Cardiac muscle cell (in vitro differentiated cells and primary cell): ENCODE measurements at places on chromosomes 1 and 21.
A peak's percentile ranks its signal among the peaks of the same experiment; 100 is the strongest.

DNA sequence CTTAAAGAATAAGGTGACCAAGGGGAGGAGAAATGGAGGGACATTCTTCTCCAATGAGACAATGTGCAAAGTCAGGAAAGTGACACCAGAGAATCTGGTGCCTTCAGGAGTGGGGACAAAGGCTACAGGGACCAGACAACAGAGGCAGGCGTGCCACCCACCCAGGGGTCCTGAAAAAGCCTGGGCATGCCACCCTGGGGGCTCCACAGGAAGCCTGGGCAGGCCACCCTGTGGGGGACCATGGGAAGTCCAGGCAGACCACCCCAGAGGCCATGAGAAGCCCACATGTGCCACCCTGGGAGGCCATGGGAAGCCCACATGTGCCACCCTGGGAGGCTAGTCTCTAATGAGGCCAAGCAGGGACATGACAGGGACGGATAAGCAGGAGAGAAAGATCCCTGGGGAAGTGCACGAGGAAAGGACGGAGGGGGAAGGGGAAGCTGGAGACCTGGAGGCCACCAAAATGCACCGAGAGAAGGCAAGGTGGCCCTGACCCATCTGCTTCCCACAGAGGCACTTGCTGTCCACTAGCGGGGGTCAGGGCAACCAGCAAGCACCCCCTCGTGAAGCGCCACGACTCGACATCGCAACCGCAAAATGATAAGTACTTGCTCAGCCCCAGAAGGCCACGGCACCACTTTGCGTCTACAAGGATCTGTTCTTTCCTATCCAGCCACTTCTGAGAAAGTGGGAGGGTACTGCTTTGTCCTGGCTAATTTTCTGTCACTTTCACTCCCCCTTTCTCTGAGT, 7.2 kb upstream of the PDE9A start:
- no peak for DNase-seq

DNA sequence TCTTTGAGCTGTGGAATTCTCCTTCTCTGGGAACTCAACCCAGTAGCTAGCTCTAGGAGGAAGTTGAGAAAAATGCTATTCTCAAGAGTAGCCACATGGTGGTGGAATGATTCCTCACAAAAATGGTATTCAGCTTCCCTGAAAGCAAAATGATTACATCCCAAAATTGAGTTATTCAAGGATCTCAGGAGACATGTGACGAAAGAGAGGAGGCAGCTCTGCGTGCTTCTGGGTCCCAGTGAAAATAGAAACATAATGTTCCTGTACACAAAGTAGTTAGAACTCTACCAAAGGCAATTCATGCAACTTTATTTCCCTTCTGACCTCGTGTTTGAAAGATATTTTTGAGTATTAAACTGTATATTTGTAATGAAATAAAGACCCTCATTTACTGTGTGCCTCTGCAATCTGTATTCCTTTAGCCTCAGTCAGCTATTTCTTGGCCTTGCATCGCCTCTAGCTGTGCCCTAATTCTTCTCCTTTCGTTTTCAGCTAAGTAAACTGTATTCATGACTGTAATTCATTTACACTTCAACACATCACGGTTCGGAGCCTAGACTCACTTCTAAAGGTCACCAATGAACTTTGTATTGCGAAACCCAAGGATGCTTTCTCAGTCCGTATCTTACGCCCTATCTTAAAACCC, 167.3 kb downstream of the FASLG start:
- DNase-seq: peak; percentile 41

- peak; percentile 88 for DNase-seq
These were observed 207.9 kb upstream of the C1orf87 start for GRCh38 chr1:60281360-60281932.

DNA sequence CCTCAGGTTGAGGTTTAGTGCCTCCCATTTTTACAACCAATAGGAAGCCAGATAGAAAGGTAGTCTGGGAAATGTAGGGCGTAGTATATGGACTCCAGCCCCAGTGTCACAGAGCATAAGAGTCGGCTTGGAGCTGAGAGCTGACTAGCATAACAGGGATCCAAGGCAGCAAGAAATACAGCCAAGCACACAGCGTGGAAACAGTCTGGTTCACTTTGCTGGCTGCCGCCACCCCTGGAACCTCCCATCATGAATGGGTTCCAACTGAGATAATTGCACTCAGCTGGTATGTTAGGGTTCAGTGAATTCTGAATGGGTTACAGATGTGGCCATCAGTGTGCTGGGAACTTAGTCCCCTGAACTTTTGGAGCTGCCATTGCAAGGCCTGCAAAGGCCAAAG, 76.7 kb upstream of the GPR88 start:
- DNase-seq: no peak

- DNase-seq: no peak
These were observed 128.9 kb downstream of the TYW3 start for GRCh38 chr1:74861867-74862266.

DNA sequence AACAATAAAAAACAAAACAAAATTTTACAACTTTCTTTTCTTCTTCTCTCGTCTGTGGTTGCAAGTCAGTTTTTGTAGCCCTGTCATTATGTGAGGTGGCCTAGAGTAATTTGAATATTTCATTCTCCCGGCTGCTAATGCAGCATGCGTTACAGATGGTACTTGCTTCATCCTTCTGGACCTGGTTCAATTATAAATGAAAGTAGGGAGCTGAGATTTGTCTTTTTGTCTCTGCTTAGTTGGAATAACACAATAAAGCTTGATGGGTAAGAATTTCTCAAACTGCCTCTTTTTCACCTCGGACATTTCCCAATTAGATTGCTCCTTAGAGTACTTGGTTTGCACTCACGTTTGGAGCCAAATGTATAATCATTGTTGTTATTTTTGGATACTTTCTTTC, 201.6 kb downstream of the PBX1 start:
- no peak for DNase-seq

DNA sequence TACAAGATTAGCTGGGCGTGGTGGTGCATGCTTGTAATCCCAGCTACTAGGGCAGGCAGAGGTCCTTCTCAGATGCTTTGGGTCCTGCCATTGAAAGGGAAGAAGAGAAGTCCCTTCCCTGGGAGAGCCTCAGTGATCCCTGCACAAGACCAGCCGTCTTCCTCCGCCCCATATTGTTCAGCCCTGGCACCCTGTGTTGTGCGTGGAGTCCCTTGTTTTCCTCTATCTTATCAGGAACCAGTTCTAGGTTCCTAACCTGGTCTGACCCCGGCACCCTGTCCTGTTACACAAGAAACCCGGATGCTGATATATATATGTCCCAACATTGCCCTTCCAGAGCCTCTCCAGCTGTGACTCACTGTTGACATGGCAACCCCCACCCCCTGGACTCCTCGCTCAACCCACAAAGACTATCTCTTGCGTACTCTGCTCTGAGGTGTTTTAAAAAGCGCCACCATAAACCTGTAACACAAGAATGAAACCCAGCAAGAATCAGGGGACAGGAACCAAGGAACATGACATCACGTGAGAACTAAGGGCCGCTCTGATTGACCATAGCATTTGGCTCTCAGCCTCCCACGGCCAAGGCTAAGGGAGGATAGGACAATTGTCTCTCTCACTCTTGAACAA, 4.8 kb downstream of the MX2 start:
- peak; percentile 94 for DNase-seq

DNA sequence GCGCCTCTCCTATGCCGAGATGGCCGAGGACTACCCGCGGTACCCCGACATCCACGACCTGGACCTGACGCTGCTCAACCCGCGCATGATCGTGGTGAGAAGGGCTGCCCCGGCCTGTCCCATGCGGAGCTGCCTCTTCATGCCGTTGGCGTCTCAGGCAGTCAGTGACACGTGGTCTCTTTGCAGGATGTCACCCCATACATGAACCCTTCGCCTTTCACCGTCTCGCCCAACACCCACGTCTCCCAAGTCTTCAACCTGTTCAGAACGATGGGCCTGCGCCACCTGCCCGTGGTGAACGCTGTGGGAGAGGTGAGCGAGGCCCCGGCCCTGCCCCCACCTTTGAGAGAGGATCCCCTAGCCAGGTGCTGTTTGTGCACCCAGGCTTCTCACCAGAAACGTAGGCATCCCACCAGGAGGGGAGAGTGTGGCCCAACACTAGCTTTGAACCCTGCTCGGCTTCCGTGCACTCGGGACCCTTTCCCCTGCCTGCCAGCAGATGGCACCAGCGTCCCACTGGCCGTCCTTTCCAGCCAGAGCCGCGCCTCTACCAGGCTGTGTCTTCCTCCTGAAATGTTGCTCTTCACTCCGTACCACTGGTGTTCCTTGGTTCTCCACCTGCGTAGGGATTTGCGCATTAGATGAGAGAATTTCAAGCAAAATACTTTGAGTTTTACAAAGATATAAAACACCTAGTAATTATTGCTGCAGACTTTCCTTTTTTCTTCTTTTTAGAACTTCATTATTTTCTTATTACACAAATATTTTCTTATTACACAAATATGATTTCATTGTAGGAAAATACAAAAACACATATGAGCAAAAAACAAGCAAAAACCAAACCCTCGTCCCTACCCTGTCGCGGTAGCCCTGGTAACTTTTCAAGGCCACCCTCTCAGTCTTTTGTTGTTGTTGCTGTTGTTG, 9.0 kb downstream of the NPPA start:
- DNase-seq: peak; percentile 69

DNA sequence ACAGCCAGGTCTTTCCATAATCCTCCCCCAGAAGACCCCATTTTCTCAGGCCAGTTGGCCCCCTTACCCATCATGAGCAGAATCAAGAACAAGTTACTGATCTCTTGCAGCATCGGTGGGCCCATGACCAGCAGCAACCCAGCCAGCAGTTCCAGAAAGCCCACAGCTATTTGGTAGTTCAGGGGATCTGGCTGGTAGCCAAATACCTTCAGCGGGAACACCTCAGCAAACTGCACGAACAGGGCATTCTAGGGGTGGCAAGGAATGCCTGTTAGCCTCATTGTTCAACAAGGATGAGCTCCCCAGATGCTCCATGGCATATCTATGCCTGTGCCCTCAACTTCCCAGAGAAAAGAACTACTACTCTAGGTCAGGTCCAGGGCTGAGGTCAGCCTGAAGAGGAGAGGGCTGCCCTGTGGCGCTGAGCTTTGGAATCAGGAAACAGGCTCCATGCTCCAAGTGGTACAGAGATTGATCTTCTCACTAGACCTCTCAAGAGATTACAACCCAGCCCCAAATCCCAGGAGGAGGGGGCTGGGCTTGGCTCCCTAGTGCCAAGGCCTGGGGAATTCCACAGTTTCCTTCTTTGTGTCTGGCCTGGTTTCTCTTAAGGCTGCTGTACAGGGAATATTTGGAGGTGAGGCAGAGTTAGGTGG, 1.3 kb downstream of the TMEM35B start:
- DNase-seq: peak; percentile 31

DNA sequence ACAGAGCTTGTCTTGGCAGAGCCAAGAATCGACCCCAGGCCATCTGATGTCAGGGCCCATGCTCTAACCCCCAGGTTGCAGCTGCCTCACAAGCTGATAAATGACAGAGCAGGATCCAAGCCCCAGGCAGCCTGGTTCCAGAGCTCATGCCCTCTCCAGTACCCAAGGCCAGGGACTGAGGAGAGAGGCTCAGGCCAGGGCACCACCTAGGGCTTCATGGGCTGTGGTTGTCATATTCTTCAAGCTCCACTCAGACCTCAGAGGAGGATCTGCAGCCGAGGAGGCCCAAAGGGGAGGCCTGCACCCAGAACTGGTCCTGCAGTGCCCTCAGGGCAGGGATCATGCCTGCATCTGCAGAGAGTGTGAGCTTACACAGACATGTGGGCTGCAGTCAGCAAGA, 301.1 kb downstream of the MATN1 start:
- DNase-seq: no peak

- peak; percentile 78 for DNase-seq
These were observed 18.5 kb upstream of the MTARC1 start for GRCh38 chr1:220768126-220768601.

GRCh38 chr1:201785291-201785690, 43.7 kb upstream of the IPO9 start:
- no peak for DNase-seq

DNA sequence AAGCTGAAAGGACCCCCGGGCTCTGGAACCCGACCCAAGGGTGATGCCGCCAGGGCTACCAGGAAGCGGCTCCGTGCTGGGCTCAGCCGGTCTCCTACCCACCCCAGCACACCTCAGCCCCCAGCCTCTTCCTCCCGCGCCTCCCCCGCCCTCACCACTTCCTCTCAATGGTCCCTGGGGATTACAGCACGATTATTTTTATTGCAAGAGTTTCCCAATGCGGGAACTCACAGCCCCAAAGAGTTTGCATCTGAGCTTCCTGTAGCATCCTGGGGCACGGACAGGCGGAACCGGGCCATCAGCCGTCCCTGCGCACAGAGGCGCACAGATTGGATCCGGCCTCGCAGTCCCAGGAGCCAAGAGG, 8.7 kb upstream of the SLX9 start:
- no peak for DNase-seq

- DNase-seq: no peak
These were observed 83.6 kb upstream of the FOXD3 start for GRCh38 chr1:63238721-63239120.

GRCh38 chr1:229689273-229689672, 63.2 kb downstream of the URB2 start:
- DNase-seq: no peak

- no peak for DNase-seq
These were observed 17.3 kb upstream of the PLEKHG5 start for GRCh38 chr1:6508816-6509189.

DNA sequence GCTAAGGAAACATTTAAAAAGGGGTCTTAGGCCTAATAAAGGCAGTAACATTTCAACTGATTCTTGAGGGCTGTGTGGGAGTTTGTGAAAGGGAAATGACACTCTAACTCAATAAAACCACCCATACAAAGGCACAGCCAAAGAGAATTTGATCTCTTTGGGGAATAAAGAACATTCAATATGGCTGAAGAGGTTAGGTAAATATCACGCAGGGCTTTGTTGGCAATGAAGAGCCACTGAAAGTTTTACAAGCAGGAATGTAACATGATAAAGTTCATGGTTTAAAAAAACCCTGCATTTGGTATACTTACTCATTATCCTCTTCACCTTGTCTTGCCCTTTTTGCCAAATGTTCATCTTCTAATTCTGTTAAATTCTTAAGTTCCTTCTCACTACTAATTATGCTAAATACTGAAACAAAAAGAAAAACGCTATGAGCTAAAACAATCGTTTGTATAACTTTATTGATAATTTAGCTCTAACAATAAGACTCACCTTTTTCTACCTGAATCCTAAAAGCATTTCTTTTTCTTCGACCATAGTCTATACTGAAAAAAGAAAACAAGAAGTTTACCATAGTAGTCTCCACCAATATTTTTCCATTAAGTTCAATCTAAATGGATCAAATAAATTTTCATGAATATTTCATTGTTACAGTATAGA, 12.5 kb downstream of the NVL start:
- DNase-seq: no peak

DNA sequence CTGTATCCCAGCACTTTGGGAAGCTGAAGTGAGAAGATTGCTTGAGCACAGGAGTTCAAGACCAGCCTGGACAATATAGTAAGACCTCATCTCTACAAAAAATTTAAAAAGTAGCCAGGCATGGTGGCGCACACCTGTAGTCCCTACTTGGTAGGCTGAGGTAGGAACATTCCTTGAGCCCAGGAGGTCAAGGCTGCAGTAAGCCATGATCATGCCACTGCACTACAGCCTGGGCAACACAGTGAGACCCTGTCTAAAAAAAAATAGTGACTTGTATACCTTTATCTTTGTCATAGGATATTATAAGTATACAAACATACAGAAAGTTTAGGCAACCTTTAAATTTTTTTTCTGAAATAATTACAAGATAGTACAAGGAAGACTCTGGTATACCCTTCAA, 3.9 kb upstream of the FBXO28 start:
- no peak for DNase-seq

- peak; percentile 85 for DNase-seq
These were observed at the start of gene MAP10 for GRCh38 chr1:232805269-232806185. TSS of gene MAP10 (plus strand) at chr1:232805416. CDS start at chr1:232805450, 34 bp downstream.

- no peak for DNase-seq
These were observed 190.4 kb downstream of the MIS18A start for GRCh38 chr21:32088471-32088870.

- DNase-seq: peak; percentile 91
These were observed at the start of gene CLSTN1 for GRCh38 chr1:9823943-9824701. TSS of gene CLSTN1 (minus strand) at chr1:9823965. CDS start at chr1:9823733, 232 bp downstream.
